Progenitor cell of endocrine pancreas (in vitro differentiated cells): ENCODE measurements at places on chromosomes 7 and 10.
A peak's percentile ranks its signal among the peaks of the same experiment; 100 is the strongest.

GRCh38 chr7:17732083-17732482, 208.2 kb downstream of the SNX13 start:
- no peak for DNase-seq

DNA sequence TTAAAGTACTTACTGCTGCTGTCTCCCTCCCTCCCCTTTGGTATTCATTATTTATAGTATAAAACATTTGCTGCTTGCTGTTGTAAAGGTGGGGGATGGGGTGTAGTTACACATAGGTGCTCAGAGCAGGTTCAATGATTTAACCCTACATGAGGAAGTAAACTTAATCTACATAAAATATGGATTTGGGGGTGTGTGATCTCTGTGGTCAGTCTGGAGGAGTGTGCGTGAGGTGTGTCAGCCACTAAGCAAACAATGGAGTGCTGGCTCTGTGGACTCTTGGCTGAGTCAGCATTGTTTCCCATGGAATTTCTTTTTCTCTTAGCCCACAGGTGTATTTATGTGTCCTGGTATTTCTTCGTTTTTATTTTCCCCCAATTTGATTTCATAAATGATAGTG, 133.9 kb downstream of the AUTS2 start:
- DNase-seq: no peak

- peak; percentile 28 for DNase-seq
Measured at GRCh38 chr10:59176241-59177030, at the start of gene PHYHIPL. Gene PHYHIPL (plus strand): TSS chr10:59176643. CDS start chr10:59176854, 211 bp downstream.

DNA sequence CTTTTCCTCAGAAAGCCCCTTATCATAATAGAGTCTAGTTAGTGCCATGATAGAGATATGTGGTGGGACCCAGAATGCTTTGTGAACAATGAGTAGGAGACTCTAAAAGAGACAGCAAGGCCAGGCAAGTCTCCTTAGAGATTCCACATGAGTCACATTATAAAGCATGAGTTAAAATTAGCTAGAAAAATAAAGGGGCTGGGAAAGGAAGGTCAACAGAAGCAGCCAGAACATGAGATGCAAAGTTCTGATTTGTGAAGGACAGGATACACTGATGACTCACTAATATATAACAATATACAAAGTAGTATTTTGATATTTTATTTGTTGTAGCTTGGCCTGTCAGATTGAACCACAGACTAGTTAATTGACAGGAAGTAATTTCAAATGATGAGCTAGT, 25.3 kb upstream of the SNX13 start:
- no peak for DNase-seq

DNA sequence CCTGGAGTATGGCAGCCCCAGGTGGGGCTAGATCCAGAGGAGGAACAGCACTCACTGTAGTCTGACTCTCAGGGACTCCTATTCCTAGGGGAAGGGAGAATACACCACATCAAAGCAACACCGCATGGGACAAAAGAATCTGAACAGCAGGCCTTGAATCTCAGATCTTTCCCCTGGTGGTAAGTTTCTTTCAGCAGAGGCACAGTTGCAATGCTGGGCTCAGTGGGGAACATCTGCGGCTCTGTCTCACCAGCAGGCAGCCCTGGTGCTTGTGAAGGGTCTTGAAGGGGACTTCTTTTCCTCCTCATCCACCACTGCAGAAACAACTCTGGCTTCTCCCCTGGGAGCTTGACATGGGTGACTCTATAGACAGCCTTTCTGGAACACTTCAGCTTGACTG, 111.2 kb upstream of the ARHGAP21 start:
- no peak for DNase-seq

DNA sequence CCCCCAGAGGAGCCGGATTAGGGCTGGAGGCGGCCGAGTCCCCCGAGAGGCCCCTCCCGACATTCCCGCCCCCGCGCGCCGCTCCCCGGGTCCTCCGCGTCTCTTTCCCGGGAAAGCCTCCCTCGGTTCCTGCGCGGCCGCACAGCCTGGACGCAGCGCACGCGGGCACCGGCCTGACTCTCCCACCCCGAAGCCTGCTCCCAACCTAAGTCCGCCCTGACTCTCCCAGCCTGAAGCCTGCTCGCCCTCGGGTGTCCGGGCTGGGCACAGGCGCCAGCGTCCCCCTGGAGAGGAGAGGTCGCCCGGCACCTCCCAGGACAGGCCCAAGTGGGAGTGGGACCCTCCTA, 441 bp upstream of the VENTX start:
- no peak for DNase-seq

GRCh38 chr10:132674311-132674710, 111.6 kb downstream of the NKX6-2 start:
- DNase-seq: no peak

- DNase-seq: no peak
Measured at GRCh38 chr7:95865716-95866371, 93.5 kb downstream of the DYNC1I1 start.

DNA sequence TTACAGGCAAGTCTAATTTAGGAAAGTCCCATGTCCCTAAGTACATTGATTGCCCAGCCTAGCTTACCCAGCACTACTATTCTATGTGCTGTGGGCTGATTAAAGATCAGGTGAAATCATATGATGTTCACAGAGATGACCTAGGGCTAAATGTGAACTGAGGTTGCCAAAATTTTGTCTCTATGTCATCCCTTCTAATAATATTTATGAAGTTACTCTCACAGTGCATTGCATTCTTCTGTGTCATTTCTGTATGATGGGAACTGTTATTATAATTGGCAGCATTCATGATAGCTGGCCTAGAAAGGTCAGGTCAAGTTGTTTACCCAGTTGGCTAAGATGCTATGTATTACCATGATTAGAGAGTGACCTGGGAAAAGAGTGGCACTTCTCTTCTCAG, 2.8 kb upstream of the PDK4 start:
- no peak for DNase-seq

- DNase-seq: no peak
Measured at GRCh38 chr10:133072196-133072595, 15.5 kb upstream of the ADGRA1 start.

- DNase-seq: no peak
Measured at GRCh38 chr7:139681463-139681755, 96.4 kb downstream of the HIPK2 start.

GRCh38 chr10:124285587-124286527, 132.9 kb downstream of the OAT start:
- no peak for DNase-seq

DNA sequence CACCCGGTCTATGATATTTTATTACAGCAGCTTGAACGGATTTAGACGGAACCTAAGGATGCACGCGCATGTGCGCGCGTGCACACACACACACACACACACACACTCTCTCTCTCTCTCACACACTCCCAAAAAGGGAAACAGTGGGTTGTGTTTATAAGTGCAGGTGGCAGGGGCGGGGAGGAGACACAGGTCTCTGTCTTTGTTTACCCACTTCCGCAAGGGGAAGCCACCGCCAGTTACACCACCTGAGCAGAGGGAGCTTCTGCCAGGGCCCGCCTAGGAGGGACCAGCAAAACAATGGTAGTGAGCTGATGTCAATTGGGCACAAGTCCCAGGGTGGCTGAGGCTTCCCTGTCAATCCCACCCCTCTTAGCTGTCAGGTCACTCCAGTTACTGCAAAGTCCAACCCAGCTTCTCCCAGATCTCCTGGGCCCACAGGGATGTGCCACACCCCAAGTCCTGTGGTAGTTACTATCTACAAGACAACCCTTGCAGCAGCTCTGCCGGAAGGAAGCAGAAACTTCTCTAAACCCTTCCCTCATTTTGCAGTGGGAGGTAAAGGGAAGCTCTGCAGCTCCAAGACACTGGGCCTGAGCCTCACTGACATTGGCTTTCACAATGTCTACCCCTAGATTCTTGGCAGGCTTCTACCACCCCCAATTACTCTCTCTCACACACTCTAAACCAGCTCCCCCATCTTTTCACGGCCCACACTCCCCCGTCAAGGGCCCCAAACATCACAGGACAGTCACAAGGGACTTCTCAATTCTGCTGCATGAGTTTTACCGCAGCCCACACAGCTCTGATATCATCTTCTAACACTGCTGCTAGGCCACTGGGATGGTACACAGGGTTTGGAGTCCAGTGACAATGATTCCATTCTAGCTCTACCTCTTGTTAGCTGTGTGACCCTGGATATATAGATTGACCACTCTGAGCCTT, 17.6 kb downstream of the ANXA11 start:
- no peak for DNase-seq

DNA sequence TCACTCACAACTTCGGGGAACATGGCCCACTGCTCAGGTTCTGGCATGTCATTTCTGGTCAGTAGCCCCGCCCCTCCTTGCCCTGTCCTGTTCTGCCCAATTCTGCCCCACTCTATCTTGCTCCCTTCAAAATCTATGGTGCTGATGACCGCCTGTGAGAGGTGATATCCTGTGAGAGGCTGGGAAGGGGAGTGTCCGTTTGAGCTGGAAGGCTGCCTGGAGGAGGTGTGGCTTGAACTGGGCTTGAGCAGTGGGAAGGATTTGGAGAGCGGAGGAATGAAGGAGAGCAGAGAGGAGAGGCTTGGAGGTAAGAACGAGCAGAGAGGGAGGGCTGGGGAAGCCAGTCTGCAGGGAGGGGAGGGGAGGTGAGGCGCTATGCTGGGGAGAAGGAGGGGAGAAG, 145.3 kb downstream of the RPS24 start:
- no peak for DNase-seq

DNA sequence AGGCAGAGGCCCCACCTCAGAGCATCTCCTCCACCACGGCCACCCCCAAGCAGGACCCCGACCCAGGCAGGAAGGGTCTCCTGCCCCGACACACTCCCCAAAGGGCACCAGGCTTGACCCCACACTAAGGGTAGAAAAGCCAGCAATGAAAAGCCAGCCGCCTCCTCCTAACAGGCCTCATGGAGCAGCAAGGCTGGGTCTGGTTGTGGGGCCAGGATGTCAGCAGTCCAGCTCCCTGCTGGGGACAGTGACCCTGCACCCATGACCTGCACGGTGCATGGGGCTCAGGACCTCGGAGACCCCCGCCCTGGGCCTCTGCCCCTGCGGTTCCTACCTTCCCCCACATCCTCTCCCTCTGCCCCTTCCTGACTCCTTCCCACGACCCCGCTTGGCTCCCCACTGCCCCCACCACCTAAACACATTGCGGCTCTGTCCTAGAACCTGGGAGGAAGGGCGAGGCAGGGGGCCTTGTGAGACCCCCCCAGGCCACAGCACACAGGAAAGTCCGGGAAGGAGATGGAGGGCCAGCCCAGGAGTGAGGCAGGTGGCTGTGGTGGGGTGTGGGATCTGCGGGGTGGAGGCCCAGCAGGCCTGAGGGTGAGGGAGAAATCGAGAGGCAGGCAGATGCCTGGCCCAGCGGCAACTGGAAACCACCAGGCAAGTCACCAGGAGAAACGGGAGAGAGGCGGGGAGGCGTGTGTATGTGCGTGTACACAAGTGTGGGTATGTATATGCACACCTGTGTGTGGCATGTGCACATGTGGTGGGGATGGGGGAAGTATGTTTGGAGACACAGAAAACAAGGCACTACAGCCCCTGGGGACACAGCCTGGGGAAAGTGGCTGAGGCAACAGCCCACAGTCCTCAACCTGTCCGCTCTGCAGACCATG, 229.9 kb downstream of the MAD1L1 start:
- no peak for DNase-seq

DNA sequence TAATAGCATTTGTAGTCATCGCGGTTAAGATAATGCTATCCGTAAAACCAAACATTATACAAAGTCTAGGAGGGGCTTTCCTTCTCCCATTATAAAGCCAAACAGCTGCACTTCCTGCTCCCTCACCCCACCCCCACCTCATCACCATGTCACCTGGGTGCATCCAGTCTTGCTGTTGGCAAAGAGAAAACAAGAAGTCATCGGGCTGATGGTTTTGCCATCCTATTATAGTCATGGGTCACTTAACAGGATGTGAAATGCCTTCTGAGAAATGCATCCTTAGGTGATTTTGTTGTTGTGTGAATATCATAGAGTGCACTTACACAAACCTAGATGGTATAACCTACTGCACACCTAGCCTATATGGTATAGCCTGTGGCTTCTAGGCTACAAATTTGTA, 157.0 kb downstream of the BMPER start:
- no peak for DNase-seq

GRCh38 chr10:90458571-90458970, 399.3 kb downstream of the HTR7 start:
- no peak for DNase-seq

DNA sequence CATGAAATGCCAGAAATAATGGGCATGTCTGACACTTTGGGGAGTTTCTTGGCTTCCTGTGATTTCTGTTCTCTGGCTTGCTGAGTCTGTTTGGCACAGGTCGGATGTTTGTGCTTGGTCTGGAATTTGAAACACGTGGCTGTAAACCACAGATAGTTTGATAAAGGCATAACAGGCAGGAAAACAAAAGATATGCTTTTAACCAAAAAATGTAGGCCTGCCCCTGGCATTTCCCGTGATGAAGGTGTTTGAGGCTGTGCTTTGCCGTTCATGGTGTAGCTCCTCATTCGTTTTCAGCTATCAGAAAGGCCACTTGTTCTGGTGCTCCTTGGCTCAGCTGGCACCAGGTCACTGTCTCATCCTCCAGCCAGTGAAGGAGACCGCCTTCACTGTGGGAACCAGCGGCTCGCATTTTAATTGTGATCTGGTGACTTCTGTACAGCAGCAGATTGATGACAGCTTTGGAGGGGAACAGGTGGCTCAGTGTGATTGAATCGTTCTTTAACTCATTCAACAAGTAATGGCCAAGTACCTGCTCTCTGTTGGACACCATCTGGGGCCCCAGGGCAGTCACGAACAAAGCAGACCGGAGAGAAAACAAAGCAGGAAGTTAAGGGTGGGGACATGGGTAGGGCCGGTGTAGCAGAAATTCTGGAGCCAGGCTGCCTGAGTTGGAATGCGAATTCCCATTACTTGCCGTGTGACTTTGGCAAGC, 111.5 kb downstream of the CCNY start:
- no peak for DNase-seq

DNA sequence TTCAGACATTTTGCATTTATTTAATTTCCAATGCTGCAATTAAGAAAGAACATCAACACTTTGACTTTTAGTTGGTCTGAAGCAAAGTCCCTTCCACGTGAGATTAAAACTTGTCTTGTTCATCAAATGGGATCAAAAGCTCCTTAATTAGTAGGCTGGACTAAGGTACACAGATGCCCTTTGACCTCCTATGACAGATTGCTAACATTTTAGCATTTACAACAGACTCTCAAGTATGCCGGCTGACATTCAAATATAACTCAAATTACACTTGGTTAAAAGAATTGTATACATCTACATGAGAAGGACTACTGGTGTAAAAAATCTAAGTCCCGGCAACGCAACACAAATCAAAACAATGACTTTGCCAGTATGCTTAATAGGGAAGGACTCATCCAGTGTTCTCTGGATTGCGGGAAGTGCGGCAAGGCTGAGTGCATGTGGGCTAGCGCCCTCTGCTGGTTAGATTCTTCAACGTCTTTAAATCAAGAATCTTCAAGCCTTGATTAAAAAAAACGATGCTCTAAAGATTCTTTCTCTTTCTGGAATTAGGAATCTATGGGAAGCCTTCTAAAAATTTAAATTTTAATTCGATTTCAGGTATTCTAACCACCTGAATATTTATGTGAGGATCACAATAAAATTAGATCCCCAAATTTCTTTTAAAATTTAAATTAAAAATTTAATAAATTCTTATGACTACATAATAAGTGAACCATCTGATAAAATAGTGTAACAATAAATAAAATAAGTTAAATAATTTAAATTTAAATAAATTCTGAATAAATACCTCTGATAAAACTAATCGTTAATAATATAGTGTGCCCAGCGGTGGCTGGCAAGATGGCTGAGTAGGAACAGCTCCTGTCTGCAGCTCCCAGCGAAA, 444.7 kb downstream of the DGKB start:
- peak; percentile 46 for DNase-seq
